ENCODE measurements at places on chromosomes 7 and 10. TPM values are rescaled to one million over a fixed set of nuclear protein-coding genes. Genes with fewer than 3 reads are reported as not detected.

The EEF1AKMT2 gene
- 44.1 TPM for polyA plus RNA-seq

The TMEM130 gene
- polyA plus RNA-seq: 144 TPM

The SPDYE11 gene
- polyA plus RNA-seq: 0.36 TPM

DNA sequence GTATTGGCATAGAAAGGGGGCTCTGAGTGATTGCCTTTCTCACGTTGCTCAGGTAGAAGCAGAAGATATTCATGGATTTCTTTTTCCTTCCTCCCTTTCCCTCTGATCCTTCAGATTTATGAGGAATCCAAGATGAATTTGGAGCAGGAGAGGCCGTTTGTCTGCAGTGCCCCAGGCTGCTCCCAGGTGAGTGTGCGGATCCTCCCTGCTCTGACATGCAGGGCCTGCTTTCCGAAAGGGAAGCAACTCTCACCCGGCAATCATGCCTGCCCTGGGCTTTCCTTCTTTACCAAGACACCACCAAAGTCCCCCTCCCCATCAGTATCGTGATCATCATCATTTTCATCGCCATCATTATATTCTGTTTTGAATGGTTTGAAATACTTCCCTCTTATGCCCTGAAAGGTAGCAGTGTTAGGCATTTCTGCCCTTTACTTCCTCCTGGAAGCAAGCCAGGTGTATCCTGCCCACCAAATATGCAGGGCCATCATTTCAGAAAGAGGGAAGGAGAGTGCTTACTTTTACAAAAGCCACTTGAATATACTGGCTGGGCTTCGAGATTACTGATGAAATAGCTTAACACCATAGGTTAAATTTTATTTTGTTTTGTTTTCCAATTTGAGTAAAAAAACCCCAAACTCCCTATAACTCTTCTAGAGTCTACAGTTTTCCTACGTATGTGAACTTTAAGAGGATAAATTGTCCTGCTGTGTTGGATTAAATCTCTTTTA lies 75.9 kb downstream of the CREB5 start:
- no peaks in the 10 kb centered on the region for H3K4me1 ChIP-seq
- H3K36me3 ChIP-seq: no peaks in the 10 kb centered on the region
- no peak for DNase-seq
- H3K4me3 ChIP-seq: no peak overlapping the region

DNA sequence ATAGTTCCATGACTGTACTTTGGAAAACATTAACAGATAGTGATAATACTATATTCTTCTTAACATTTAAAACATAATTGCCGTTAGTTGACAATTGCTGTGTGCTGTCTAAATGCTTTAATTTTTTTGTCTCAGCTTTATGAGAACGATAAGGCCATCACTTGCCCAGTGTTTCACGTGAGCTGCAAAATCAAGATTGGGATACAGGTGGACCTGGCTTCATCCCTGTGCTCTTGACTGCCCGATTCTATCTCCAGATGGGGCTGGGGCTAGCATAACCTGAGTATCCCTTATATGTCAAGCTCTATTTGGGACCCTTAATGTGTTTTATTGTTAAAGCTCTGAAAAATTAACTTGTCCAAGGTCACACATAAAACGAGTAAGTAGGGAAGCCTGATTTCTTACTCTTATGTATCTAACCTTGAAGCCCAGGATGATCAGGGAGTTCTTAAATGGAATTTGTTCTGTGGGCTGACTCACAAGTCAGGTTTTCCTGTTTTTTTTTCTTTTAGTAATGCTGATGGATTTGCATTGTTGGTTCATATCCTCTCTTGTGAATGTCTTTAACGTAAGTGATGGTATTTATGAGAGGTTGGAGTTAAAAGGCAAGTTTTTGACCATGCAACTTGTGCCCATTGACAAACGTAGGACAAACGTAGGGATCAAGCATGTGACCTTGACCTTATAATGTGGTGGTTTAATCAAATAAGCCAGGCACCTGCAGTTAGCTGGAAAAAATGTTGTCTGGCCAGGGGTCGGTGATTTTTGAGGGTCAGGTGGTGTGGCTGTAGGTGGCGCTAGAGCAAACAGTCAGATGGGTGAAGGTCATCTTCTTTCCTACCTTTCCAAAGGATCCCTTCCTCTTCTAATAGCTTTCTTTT lies 3.6 kb downstream of the PRKAR2B start:
- no peak for DNase-seq
- H3K4me1 ChIP-seq: no peaks in the 10 kb centered on the region
- no peaks in the 10 kb centered on the region for H3K27me3 ChIP-seq
- no peak overlapping the region for H3K4me3 ChIP-seq
- no peaks in the 10 kb centered on the region for H3K36me3 ChIP-seq

DNA sequence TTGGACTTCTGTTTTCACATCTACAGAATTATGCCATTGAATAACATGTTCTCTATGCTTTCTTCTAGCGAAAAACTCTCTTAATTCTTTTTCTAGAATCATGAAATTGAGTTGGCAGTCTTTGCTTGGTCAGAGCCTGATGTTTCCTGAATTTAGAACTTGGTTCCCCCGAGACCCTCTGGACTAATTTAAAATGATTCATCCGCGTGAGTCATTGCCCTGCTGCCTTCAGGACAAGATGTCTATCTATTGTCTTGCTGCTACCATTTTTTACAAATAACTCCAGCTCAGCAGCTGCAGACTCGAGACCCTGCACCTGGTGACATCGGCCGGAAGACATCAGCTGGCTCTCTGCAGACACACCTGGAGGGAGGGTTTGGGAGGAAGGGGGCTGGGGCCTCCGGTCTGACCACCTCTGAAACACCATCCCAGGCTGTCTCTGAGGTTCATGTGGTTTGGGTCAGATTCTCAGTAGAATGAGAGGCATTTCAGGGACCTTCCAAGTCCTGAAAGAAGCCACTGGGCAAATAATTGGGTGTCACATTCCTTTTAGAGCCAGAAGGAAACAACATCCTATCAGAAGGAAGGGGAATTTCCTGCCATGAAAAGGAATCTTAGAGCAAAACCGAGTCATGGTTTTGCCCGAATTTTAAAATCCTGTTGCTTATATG lies 20.9 kb upstream of the KLF6 start:
- H3K27ac ChIP-seq: no peak overlapping the region
- H3K4me1 ChIP-seq: peaks cover 13% of the 10 kb centered on the region
- DNase-seq: no peak
- no peaks in the 10 kb centered on the region for H3K36me3 ChIP-seq
- H3K27me3 ChIP-seq: no peaks in the 10 kb centered on the region

DNA sequence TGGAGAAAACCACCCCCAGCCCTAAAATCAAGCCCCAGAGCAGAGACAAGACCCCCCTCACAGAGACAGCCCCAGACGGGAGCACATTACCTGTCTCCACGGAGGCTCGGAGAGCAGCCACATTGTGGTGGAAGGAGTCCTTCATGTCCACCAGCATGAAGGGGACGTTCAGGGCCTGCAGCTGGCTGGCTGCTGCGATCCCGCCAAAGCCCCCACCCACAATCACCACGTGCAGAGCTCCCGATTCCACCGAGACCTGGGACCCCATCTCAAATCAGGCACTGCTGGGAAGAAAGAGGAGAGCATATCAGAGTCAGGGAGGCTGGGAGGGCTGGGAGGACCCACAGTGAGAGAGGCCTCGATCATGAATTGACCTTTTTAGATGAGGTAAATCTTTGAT lies 8.8 kb downstream of the AIFM2 start:
- peaks cover 13% of the 10 kb centered on the region for H3K36me3 ChIP-seq
- H3K27me3 ChIP-seq: no peaks in the 10 kb centered on the region
- no peak overlapping the region for H3K4me3 ChIP-seq
- DNase-seq: no peak

DNA sequence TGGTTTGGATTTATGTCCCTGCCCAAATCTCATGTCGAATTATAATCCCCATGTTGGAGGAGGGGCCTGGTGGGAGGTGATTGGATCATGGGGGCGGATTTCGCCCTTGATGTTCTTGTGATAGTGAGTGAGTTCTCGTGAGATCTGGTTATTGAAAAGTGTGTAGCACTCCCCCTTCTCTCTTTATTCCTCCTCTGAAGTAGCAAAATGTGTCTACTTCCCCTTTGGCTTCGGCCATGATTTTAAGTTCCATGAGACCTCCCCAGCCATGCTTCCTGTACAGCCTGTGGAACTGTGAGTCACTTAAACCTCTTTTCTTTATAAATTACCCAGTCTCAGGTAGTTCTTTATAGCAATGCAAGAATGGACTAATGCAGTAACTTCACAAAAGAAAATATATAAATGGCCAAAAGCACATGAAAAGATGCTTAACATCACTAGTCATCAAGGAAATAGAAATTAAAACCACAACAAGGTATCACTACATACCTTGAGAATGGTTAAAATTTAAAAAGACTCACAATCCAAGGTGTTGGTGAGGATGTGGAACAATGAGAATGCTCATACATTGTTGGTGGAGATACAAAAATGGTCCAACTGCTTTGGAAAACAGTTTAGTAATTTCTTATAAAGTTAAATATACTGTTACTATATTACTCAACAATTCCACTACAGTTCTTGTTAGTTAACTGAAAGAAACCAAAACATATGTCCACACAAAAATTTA lies 218.7 kb downstream of the SNX10 start:
- no peak for DNase-seq
- H3K27me3 ChIP-seq: no peaks in the 10 kb centered on the region
- H3K4me1 ChIP-seq: peaks cover 14% of the 10 kb centered on the region
- H3K27ac ChIP-seq: no peak overlapping the region
- H3K4me3 ChIP-seq: no peak overlapping the region

DNA sequence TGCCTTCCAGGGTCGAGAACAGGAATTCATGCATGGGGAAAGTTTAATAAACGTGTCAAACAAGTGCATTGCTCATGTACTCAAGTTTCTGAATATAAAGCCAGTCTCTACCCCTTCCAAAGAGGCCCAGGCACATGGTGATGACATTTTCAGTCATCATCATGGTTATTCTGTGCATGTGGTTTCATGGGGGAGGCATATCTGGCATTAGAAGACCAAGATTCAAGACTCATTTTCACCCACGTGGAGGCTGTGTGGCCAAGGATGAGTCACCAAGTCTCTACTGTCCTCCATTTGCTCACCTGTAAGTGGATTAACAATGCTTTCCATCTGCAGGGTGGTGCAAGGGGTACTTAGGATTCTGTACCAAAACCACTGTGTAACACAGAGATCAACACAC lies 34.0 kb upstream of the CNPY1 start:
- H3K4me1 ChIP-seq: peaks cover 4% of the 10 kb centered on the region
- no peak overlapping the region for H3K27ac ChIP-seq
- H3K27me3 ChIP-seq: no peaks in the 10 kb centered on the region
- H3K4me3 ChIP-seq: no peak overlapping the region

DNA sequence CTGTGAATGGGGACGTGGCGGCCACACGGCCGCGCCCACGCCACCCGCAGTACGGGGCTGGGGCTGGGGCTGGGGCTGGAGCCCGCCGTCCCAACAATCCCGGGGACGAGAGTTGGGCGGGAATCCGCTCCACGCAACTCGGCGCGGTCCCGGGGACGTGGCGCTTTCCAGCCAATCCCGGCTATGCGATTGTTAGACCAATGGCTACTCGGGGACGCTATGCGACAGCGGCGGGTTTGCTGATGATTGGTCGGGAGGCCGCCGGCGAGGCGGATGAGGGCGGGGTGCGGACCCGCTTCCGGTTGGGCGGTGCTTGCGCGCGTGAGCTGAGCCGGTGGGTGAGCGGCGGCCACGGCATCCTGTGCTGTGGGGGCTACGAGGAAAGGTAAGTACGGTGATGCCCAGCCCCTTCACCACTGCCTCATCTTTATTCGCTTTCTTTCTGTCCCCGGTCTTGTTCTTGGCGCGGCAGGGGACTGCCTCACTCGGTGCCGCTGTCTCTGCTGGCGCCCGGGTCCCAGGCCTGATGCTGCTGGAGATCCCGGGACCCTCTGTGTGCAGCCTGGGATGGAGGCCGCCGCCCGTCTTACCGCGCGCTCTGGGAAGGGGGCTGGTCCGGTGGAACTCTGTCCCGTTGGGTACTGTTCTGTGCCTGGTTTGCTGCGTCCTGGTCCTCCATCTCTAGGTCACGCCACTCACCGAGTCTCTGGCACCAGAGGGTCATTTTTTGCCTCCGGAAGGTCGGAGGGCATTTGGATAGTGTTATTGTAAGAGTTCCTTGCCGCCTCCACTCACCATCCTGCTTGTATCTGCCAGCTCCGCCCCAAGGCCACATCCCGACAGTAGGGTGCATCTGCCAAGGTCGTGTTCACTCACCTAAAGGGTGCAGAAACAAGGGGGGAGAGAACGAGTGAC lies at the start of gene CALU:
Gene CALU (plus strand): TSS at position 312 of the 915 bp plus-strand sequence. CDS start 9,225 bp downstream, outside the sequence.
- peak within 1 kb of the TSS; percentile 95 for H3K4me3 ChIP-seq
- H3K4me1 ChIP-seq: no peaks in the 10 kb centered on the region
- H3K27me3 ChIP-seq: no peaks in the 10 kb centered on the region
- DNase-seq: peak; percentile 98
- H3K27ac ChIP-seq: peak within 1 kb of the TSS; percentile 95
- no peaks in the 10 kb centered on the region for H3K36me3 ChIP-seq

- H3K4me3 ChIP-seq: no peak overlapping the region
- no peak for DNase-seq
Observed at GRCh38 chr7:15167912-15168311, 265.4 kb upstream of the DGKB start.

GRCh38 chr7:11579141-11579540 lies 252.9 kb downstream of the THSD7A start:
- no peak for DNase-seq
- no peak overlapping the region for H3K4me3 ChIP-seq
- no peaks in the 10 kb centered on the region for H3K27me3 ChIP-seq
- no peaks in the 10 kb centered on the region for H3K36me3 ChIP-seq
- H3K27ac ChIP-seq: no peak overlapping the region

DNA sequence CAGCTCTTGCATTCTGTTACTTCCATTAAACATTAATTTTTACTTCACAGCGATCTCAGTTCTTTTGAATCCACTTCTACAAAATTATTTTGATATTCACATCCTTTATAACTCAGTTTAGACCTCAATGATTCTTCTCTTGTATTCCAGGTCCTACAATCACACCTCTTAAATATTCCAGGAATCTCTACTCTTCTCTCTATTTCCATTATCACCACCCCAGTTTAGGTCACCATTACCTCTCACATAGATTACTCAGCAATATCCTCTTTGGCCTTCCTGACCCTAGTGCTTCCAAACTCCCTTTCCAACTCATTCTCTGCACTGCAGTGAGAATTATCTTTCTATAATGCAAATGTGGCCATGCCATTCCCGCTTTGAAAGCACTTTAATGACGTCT lies 27.1 kb upstream of the GPR37 start:
- H3K4me3 ChIP-seq: no peak overlapping the region
- no peak for DNase-seq

DNA sequence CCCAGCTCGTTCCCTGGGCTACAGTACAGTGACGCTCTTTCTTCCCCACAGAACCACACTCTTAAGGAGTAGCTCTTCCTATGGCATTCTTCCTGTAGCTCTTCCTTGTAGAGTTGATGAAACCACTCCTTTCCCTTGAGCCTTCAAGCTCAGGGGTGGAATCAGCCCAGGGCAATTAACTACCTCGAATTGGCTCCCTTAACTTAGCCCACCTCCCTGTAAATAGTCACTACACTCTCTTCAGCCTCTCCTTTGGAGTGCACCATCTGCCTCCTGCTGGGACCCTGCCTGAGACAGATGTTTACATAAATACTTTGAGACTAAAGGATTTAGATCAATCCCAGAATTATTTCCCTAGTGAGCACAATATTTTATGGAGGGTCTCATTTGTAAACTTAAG lies 537.8 kb upstream of the AUTS2 start:
- H3K4me1 ChIP-seq: no peaks in the 10 kb centered on the region
- H3K4me3 ChIP-seq: no peak overlapping the region
- no peak overlapping the region for H3K27ac ChIP-seq

- peaks cover 1% of the 10 kb centered on the region for H3K36me3 ChIP-seq
- no peak for DNase-seq
- H3K27ac ChIP-seq: no peak overlapping the region
- no peaks in the 10 kb centered on the region for H3K27me3 ChIP-seq
- H3K4me3 ChIP-seq: no peak overlapping the region
Observed at GRCh38 chr7:723541-723940, 3.0 kb upstream of the DNAAF5 start.

- H3K27me3 ChIP-seq: no peaks in the 10 kb centered on the region
- H3K4me1 ChIP-seq: no peaks in the 10 kb centered on the region
- H3K4me3 ChIP-seq: no peak overlapping the region
- DNase-seq: no peak
- H3K36me3 ChIP-seq: no peaks in the 10 kb centered on the region
Observed at GRCh38 chr7:133504825-133505224, 251.9 kb downstream of the EXOC4 start.
